LHCN-M2 (cell line): ENCODE measurements at places on chromosomes 3 and 15. TPM values are rescaled to one million over a fixed set of nuclear protein-coding genes. Genes with fewer than 3 reads are reported as not detected.
A peak's percentile ranks its signal among the peaks of the same experiment; 100 is the strongest.

Gene TNNC1
- total RNA-seq, result 1.5 and 8.2 TPM in 2 replicates

Gene GNAT1
- total RNA-seq, result not detected in 2 replicates

Gene LRRIQ4
- total RNA-seq, result not detected in 2 replicates

Gene NUP210
- not detected in 2 replicates for total RNA-seq

Gene SLCO2A1
- total RNA-seq, result 0.11 and 0.32 TPM in 2 replicates

Gene TMEM108
- 5.8 and 9.4 TPM in 2 replicates for total RNA-seq

DNA sequence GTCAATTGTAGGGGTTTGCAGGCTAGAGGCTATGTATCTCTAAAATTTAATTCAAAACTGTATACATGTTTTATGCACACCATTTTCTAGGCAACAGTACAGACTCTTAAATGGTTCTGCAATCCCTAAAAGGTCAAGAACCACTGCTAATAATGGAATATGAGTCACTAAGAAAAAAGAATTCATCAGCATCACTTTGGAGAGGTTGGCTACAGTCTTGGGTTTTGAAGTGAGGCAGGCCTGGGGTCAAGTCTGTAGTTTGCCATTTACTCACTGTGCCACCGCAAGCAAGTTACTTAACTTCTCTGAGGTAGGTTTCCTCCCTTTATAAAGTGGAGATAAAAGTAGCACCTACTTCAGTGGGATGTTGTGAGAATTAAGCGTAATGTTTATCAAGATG is 33.7 kb downstream of the THRB start:
- DNase-seq, result no peak

- no peak for DNase-seq
Observed at GRCh38 chr3:114035896-114036295, 20.4 kb downstream of the CCDC191 start.

GRCh38 chr3:38088126-38089078 is 48.5 kb downstream of the ACAA1 start:
- no peak for DNase-seq

- DNase-seq, result peak; percentile 15
Observed at GRCh38 chr3:51874889-51875288, 512 bp downstream of the IQCF5 start.

DNA sequence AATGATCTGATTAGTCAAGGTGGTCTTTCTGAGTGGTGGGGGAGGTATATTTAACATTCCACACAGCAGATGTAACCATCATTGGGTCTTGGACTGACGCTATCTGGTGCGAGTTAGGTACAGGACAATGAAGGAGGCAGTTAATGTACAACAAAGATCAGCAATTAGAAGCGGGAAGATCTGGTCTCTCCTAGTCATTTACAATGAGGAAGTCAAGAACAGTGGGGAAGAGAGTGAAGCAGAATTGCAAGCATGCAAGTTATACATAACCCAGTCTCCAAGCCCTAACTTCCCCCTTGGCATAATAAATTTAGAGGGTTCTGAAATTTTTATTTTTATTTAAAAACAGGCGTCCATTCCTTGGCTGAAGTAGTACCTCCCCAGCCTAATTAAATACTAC is 14.1 kb downstream of the GPD1L start:
- DNase-seq, result no peak

DNA sequence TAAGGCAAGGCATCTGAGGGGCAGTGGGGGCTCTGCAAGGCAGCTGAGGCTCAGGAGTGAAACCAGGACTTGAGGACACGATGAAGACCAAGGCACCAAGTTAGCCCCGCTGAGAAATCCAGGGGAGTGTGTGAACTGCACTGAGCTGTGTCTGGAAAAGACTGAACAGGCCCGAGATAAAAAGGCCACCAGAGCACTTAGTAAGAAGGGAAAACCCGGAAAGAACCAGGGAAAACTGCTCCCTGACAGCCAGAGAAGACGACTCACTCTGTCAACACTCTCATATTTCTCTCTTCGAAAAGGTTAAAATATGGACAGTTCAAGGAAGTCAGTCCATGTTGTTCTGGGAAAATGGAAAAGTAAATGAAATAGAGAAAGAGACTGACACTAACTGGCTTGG is 109.0 kb downstream of the SEC22A start:
- peak; percentile 4 for DNase-seq

GRCh38 chr15:40953713-40954074 is 423 bp downstream of the CHAC1 start:
- no peak for DNase-seq

- DNase-seq, result no peak
Observed at GRCh38 chr3:6172871-6173642, 687.9 kb upstream of the GRM7 start.

DNA sequence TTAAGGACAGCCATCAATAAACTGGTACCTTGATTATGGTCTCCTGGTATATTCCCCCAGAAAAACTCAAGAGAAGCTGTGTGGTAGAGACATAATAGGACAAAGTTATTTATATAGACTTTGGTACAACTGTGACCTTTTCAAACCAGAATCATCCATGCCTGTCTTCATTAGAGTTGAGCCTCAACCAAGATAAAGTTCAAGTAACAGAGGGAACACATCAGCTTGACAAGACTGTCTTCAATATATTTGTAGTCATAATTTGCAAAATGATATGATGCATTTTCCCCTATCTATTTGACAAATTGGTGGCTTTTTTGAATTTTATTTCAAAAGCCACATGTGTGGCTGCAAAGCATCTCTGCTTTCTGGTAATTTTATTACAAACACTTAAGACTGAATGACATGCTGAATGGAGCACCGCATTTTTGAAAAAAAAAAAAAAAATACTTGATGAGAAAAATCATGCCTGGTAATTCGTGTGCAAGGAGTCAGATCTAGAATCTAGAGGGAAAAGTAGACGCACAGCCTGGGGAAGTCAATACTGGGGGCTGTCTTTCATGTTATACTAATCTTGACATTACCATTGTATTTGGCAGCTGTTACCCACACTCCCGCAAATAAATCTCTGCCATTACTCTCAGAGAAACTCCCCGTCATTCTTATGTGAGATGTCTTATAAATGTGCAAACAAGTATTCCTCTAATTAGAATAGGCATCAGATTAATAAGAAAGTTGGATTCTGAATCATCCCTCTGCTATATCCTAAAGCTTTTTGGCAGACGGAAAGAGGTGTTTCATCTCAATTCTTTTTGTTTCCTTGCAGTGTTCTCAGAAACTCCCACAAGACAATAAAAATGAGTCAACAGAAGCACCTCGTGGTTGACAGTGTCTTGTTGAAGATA is 554.8 kb upstream of the CBLB start:
- DNase-seq, result no peak

DNA sequence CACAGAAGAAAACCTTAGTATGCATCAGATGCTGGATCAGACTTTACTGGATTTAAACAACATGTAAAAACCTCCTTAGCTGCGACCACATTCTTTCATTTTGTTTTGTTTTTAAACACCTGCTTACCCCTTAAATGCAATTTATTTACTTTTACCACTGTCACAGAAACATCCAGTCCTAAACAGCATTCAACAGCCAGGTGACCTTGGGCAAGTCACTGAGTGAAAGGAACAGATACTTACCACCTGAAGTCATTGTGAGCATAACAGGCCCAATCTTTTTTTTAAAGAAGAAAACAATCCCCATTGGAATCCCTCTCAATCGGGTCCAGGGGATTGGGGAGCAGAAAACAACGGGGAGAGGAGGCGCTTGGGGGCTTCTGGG is 390 bp downstream of the STARD5 start:
- no peak for DNase-seq

- DNase-seq, result peak; percentile 15
Observed at GRCh38 chr3:156382458-156383346, 172.2 kb downstream of the SSR3 start.
